NCI-H526 treated with DMSO at 0.1 percent for 48 hours (cell line): ENCODE measurements at places on chromosomes 16 and 17.

DNA sequence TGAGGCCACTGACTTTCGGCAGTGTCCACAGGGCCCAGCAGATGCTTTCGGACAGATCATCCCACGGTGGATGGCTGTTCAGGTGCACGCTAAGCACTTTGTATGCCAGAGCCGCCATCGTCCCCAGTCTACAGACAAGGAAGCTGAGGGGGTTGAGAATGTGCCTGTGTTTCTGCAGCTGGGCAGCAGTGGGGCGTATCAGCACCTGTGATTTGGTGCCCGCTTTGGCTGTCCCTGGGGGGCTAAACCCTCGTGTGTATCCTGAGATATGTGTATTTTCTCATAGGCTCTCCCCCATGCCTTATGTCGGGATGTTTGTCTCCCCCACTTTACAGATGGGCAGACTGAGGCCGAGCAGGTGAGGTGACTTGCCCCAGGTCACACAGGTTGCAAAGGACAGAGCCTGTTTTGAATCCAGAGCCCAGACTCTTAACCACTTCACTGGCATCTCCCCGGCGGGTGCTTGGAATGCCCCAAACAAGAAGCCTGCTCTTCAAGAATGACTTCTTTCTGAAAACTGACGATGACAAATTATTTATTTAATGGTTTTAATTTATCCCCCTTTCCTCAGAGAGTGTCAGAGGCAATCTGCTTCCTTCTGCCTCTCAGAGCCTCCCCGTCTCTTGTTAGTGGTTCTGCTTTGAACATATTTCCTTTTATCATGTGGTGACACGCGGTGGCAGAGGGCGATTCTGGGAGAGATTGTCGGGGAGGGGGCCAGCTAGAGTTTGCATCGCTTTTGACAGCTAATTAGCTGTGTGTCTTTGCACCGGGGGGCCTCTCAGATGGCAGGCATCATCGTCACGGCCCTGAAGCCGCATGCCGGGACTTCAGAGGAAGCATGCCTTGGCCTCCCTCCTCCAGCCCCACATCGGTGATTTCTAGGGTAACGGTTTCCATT is 149.6 kb upstream of the CIBAR2 start:
- DNase-seq, result no peak

DNA sequence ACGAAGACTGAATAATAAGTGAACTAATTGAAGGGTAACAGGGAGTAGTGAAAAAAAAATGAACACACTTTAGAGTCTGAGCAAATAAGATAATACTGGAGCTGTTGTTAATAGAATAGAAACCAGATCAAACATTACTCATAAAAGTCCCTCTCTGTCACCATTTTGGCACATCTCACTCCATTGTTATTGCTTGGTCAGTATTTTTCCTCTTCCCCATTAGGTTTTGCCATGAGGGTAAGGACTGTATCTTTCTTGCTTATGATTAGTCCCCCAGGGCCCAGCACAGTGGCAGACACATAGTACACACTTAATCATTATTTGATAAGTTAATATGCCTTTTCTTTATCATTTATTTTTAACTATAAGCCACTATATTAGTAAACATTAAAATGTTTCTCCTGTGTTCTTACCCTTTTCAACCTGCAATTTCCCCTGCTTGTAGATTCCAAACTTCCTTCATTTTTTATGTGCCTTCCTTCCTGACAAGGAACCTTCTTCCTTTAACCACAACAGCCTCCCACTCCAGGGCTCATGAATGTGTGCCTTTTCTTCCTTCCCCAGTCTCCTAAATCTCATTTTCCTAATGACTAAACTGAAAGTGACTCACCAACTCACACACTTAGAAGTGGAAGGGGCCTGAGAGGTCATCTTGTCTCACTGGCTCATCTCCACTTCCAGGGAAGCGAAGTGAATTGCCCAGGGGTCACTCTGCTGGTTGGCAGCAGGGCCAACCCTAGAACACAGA is 88.2 kb upstream of the HAS3 start:
- DNase-seq, result no peak

- DNase-seq, result peak; percentile 64
Measured at GRCh38 chr17:8248751-8249607, at the start of gene PFAS. PFAS (plus strand) TSS chr17:8249289; CDS start chr17:8253938, 4,649 bp downstream.

DNA sequence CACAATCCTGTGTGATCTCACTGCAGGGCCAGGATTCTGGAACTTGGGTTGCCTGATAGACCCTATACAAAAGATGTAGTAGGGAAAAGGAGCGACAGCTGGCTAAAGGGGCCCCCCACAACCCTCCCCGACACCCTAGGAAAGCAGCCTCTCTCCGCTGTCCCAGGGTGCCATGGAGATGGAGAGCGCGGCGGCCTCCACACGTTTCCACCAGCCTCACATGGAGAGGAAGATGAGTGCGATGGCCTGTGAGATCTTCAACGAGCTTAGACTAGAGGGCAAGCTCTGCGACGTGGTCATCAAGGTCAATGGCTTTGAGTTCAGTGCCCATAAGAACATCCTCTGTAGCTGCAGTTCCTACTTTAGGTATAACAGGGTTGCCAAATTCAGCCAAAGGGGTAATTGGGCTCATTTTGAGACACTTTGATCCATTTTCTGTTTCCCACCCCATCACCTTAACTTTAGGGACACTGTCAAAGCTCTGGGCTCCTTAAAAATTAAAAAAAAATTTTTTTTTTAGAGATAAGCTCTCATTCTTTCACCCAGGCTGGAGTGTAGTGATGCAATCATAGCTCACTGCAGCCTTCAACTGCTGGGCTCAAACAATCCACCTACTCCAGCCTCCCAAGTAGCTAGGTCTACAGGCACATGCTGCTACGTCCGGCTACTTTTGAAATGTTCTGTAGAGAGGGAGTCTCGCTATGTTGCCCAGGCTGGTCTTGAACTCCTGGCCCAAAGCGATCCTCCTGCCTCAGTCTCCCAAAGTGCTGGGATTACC is at the start of gene KLHL10:
KLHL10 (plus strand) TSS at position 65 of the 778 bp plus-strand sequence; CDS start at position 173, 108 bp downstream.
- no peak for DNase-seq

GRCh38 chr17:77483128-77483598 is 342.4 kb downstream of the SEC14L1 start:
- DNase-seq, result no peak

- no peak for DNase-seq
Measured at GRCh38 chr16:85514295-85514597, 98.9 kb upstream of the GSE1 start.

DNA sequence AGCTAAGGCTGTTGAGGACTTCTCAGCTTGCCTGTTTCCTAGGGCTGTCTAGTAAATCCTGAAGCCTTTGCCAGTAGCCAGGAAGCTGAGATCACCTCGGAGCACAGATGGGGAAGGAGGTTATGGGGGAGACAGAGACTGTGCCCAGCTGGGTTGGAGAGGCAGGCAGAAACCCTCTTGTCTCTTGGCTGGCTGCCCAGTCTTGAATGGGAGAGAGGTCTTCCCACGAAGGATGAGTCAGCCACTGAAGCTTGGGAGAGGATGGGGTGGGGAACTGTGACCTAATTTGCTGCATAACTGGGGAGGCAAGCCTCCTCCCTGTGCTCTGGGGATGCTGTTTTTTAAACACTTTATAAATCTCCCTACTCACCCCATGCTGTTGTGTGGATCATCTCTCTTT is 69.8 kb downstream of the SHISA9 start:
- no peak for DNase-seq

DNA sequence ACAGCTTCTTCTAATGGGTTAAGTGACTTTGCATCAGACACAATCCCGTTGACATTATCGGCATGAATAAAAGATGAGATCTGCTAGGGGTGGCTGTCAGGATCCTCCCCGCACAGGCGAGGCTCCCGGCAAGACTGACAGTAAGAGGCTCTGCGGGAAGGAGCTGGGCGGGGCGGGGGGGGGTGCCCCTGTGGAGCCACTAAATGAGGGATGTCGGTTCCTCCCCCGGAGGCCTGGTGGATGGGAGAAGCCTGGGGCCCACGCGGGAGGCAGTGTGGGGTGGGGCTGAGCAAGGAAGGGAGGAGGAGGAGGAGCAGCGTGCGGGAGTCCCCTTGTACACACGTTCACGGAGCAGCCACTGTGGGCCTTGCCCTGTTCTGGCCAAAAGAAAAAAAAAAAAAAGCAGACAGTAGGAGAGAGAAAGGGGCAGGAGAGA is 190.9 kb upstream of the GSE1 start:
- DNase-seq, result peak; percentile 49

- no peak for DNase-seq
Measured at GRCh38 chr17:78166416-78166815, 2.0 kb upstream of the SYNGR2 start.

- no peak for DNase-seq
Measured at GRCh38 chr16:10949424-10949970, 5.1 kb downstream of the CLEC16A start.

- DNase-seq, result no peak
Measured at GRCh38 chr17:66654764-66655163, 180.2 kb upstream of the CACNG5 start.

GRCh38 chr17:55005520-55005919 is 37.0 kb downstream of the STXBP4 start:
- DNase-seq, result no peak

DNA sequence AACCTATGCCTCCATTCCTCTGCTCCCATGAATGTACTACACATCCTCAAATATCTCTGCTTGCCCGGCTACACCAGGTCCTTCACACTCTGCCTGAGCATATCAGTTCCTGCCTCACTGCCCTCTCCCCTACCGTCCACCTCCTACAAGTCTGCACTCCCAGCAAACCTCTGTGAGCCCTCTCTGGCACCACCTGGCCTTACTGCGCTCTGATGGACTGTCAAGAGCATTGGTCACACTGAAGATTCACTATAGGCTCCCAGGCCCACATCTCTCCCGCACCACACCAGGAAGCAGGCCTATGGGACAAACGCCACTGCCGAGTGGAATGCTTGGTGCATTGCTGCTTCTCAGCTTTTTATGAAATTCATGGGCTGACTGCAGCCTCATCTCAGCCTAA is 8.9 kb downstream of the GINS2 start:
- DNase-seq, result no peak

- no peak for DNase-seq
Measured at GRCh38 chr16:4795181-4795827, at the start of gene SMIM22. SMIM22 (plus strand) TSS chr16:4795369; CDS start chr16:4795735, 366 bp downstream.

GRCh38 chr17:75779987-75780889 is 4.4 kb upstream of the UNK start:
- peak; percentile 92 for DNase-seq

DNA sequence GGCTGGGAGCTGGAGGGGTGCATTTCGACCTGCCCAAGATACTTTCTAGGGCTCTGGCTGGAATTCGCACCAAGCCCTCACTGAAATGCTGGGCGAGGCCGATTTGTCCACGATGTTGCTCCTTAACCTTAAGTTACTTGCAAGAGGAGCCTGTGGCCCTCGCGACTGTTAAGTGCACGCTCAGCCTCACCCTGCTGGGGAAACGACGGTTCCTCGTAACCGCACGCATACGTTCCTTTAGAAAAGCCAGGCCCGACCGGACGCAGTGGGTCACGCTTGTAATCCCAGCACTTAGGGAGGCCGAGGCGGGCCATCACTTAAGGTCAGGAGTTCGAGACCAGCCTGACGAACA is 607 bp upstream of the NCOR1 start:
- DNase-seq, result no peak

GRCh38 chr17:81518113-81518784 is 5.7 kb upstream of the ACTG1 start:
- no peak for DNase-seq

DNA sequence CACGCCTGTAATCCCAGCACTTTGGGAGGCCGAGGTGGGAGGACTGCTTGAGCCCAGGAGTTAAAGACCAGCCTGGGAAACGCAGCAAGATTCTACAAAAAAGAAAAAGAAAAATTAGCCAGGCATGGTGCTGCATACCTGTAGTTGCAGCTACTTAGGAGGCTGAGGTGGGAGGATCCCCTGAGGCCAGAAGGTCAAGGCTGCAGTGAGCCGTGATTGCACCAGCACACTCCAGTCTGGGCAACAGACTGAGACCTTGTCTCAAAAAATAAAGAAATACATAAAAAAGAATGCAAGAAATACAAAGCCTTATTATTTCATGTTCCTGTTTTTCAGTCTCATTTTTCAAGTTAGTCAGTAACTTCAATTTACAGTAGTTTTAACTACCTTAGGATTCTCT is 5.9 kb upstream of the CNOT1 start:
- DNase-seq, result no peak

GRCh38 chr17:9999919-10000695 is 95.0 kb upstream of the RCVRN start:
- no peak for DNase-seq

- DNase-seq, result no peak
Measured at GRCh38 chr16:82040296-82040695, 5.2 kb downstream of the HSD17B2 start.

DNA sequence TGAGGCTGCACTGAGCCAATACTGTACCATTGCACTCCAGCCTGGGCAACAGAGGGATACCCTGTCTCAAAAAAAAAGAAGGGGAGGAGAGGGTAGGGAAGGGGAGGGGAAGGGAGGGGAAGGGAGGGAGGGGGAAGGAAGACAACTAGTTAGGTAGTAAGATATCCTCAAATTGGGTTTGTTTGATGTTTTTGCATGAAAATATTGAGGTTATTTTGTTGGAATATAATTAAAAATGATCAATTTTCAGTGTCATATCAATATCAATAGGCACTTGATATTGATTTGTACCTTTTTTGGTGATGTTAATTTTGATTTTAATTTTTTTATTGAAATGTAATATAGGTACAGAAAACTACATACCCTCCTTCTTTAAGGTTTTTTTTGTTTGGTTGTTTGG is 16.6 kb upstream of the PDP2 start:
- no peak for DNase-seq

GRCh38 chr17:78107976-78108725 is 20.4 kb downstream of the TMC6 start:
- DNase-seq, result no peak

GRCh38 chr17:20944014-20944865 is 98.6 kb downstream of the USP22 start:
- no peak for DNase-seq

- DNase-seq, result no peak
Measured at GRCh38 chr17:491086-492021, 138.7 kb upstream of the RPH3AL start.

DNA sequence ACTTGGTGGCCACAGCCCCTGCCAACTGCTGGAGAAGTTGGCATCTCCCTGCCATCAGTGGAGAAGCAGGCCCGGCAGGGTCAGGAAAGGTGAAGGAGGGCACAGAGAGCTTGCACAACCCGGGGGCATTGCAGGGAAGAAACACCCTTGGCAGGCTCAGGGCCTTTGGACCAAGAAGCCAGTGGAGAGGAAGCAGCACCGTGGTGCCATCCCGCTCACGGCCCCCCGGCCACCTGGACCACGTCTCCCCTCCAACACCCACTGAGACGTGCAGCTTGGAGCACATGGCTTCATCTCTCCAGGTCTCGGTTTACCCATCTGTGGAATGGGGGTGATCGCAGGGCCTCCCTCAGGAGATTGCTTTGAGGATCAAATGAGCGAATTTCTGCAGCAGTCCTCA is 158.1 kb downstream of the RBFOX3 start:
- DNase-seq, result no peak

GRCh38 chr17:19386051-19386929 is 700 bp downstream of the MFAP4 start:
- DNase-seq, result no peak
